ENCODE measurements at places on chromosomes 7 and 10.

GRCh38 chr7:8590791-8591190 lies 157.4 kb downstream of the NXPH1 start:
- no peak for DNase-seq

- no peak for DNase-seq
Observed at GRCh38 chr10:122331100-122331499, 43.4 kb upstream of the PLEKHA1 start.

- DNase-seq, result no peak
Observed at GRCh38 chr7:151859111-151859947, 17.6 kb downstream of the PRKAG2 start.

GRCh38 chr7:156544919-156545715 lies 95.5 kb upstream of the RNF32 start:
- DNase-seq, result no peak

GRCh38 chr10:3886641-3887251 lies 101.7 kb upstream of the KLF6 start:
- DNase-seq, result no peak

DNA sequence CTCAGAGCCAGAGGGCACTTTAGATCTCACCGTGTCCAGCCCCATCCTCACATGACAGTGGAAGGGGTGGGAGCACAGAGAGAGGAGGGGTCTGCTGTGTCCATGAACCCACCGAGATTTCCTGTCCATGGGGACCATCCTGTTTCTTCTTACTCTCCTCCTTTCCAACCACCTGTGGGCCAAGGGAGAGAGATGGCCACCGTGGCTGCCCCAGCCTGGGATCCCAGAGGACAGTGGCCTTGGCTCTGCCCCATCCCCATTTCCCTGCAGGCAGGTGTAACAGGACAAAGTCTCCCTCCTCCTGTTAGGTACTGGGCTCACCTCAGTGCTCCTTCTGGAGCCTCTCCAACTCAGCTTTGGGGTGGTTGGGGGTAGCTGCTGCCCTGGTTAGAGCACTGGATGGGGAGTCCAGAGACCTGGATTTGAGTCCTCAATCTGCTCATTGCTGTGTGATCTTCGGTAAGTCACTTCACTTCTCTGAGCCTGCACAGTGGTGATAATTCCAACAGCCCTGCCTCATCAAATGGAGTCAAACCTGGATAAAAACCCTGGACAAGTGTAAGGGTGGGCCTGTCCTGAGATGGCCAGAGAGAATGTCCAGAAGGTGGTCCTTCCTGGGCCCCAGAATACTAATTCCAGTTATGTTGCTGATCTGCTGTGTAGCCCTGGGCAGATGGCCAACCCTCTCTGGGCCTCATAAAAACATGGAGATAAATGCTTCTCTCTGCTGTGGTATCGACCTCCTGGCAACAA lies 17.8 kb upstream of the PCBD1 start:
- DNase-seq, result no peak

GRCh38 chr7:18308938-18309337 lies 186.6 kb upstream of the HDAC9 start:
- DNase-seq, result no peak

DNA sequence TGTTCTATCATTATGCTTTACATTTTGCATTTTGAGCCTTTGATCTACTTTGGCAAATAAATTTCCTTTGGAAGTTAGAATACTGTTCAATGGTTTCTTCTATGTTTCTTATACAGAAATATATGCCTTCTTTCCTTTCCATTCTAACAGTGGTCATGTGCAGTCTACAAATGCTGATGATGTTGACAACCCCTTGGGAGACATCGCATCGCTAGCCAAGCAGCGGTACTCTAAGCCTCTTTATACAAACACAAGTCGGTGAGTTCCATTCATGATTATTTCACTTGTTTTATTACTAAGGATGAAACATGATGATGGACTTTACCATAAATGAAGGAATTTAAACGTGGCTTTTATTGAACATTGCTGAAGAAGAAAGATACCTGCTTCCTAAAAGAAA lies 48.1 kb upstream of the ZPBP start:
- no peak for DNase-seq

- peak; percentile 99 for DNase-seq
Observed at GRCh38 chr7:100604028-100604975, 2.1 kb downstream of the PCOLCE start.

GRCh38 chr10:76354212-76354738 lies 922.9 kb downstream of the LRMDA start:
- DNase-seq, result no peak

GRCh38 chr7:130423501-130424037 lies 17.2 kb downstream of the CEP41 start:
- DNase-seq, result no peak

DNA sequence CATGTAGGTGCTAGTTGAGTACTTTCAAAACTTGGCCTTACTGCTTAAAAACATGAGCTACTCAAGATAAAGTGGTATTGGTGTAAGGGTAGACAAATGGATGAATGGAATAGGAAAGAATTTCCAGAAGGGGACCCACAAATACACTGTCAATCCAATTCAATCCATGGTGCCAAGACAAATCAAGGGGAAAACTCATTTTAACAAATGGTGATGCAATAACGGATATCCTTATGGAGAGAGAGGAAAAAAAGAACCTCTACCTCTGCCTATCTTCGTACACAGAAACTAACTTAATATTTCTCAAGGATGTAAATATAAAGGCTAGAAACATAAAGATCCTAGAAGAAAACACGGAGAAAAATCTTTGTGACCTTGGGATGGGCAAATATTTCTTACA lies 123.8 kb upstream of the RSU1 start:
- DNase-seq, result no peak
